Kidney (tissue), 22 donors: ENCODE measurements at places on chromosomes 7 and 10. TPM values are rescaled to one million over a fixed set of nuclear protein-coding genes. Genes with fewer than 3 reads are reported as not detected.

GRCh38 chr10:79038104-79038840, 30.5 kb upstream of the ZMIZ1 start:
- H3K4me3 ChIP-seq = no peak overlapping the region
- no peak for DNase-seq
- no peaks in the 10 kb centered on the region for H3K27me3 ChIP-seq
- no peak overlapping the region for H3K27ac ChIP-seq
- H3K36me3 ChIP-seq = no peaks in the 10 kb centered on the region

Gene VIPR2
- total RNA-seq = 0.91 TPM

Gene TMEM243
- total RNA-seq = 50.3 TPM

DNA sequence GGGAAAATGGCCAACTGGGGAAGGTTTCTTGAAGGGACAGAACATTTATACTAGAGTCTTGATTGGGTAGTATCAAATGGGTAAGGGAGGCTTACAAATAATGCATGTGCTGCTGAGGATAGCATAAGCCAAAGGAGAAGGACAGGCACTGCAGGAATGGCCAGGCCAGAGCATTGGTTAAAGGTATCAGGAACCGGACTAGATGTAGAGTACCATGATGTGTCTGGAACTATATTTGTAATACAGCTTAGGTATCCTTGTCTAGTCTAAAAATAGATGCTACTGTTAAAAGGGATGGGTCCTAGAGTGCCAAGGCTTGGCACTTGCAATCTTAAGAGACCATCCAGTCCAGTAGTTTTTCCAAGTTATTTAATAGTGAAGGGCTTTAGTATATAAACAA, 20.3 kb downstream of the TMEM243 start:
- no peak overlapping the region for H3K4me3 ChIP-seq
- no peak for DNase-seq

- no peaks in the 10 kb centered on the region for H3K36me3 ChIP-seq
- no peak overlapping the region for H3K27ac ChIP-seq
- no peak overlapping the region for H3K4me3 ChIP-seq
- no peaks in the 10 kb centered on the region for H3K27me3 ChIP-seq
- DNase-seq = no peak
Observed at GRCh38 chr10:127275793-127276450, 79.5 kb upstream of the INSYN2A start.
